Suppressor macrophage treated with lipopolysaccharide for 4 hours (primary cell): ENCODE measurements at places on chromosomes 12 and 14.

DNA sequence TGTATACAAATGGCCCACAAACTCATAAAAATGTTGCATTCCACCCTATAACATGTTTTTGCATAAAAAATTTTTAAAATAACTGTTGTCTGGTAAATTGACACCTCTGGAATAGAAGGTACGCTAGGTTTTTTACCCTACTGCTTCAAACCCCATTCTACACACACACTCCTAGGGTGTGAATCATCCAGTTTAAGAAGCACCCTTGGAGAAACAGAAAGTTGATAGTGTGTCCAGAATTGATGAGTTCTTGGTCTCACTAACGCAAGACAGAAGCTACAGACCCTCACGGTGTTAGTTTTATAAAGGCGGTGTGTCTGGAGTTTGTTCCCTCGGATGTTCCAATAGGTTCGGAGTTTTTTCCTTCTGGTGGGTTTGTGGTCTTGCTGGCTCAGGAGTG is 158.5 kb downstream of the KLRB1 start:
- peak; percentile 19 for DNase-seq

- DNase-seq, result no peak
These were observed 40.5 kb upstream of the RTL1 start for GRCh38 chr14:100944052-100944451.

DNA sequence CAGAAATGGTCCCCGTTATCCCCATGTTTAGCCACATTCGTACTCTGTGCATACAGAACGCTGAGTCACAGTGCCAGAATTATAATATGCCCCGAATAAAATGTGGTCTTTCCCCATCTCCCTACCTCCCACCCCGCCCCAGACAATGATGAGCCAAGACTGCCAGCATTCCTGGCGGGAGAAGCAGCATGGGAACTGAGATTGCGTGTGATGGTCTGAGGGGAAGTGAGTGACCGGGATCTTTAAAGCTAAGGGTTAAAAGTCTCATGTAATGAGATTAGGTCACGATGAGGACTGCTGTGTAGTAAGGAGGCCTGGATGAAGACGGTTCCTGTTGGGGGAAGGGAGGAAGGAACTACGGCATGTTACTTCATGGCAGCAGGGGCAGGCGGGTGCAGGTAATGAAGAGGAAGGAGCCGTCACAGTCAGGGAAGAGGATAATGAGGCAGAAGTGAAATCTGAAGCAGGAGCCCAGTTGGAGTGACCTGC is 243.3 kb upstream of the FKBP4 start:
- peak; percentile 73 for DNase-seq

GRCh38 chr14:34403646-34404045 is 58.4 kb downstream of the SPTSSA start:
- peak; percentile 31 for DNase-seq

- no peak for DNase-seq
These were observed 24.3 kb downstream of the ZFYVE21 start for GRCh38 chr14:103739793-103740501.

DNA sequence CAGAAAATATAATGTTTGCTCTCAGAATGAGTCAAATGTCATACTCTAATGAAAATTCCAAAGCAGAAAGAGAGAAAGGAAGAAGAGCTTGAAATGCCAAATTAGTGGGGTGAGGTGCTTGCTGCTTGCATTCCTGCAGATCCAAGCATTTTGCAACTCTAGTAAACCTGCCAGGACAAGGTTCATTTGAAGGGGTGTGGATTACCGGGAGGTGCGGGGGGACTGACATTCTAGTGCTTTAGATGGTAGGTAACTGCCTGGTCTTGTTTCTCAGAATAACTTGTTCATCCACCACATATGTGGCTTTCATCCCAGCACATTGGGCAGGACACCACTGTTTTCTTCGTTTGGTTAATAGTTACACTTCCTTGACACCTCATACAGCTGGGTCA is 144.4 kb downstream of the AKAP6 start:
- DNase-seq, result no peak

- peak; percentile 79 for DNase-seq
These were observed 25.0 kb downstream of the SH2B3 start for GRCh38 chr12:111430433-111431353.

DNA sequence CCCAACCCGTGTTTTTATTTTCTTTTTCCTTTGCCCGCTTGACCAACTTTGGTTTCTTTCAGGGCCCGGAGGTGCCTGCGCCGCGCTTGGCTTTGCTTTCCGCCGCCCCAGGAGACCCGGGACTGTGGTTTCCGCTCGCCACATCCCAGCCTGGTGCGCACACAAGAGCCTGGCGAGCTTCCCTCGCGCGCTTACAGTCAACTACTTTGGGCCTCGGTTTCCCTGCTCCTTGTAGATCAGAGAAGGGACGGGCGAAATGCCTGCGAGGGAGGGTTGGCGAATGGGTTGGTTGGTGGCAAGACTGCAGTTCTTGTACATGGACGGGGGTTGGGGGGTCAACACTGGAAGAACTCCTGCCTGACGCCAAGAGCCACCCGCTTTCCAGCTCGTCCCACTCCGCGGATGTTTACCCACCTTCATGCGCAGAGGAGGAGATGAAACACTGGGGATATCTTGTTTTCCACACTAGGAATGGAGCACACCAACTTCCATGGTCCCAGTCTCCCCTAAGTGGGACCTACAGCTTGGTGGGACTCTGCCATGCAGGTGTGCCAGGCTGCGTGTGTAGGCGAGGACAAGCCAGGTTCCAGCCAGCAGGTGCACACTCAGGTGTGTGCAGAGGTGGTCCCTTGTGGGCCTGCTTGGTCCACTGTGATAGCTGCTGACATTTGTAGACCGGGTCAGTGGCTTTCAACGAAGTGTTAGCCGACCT is 16.6 kb upstream of the TBX3 start:
- DNase-seq, result no peak

DNA sequence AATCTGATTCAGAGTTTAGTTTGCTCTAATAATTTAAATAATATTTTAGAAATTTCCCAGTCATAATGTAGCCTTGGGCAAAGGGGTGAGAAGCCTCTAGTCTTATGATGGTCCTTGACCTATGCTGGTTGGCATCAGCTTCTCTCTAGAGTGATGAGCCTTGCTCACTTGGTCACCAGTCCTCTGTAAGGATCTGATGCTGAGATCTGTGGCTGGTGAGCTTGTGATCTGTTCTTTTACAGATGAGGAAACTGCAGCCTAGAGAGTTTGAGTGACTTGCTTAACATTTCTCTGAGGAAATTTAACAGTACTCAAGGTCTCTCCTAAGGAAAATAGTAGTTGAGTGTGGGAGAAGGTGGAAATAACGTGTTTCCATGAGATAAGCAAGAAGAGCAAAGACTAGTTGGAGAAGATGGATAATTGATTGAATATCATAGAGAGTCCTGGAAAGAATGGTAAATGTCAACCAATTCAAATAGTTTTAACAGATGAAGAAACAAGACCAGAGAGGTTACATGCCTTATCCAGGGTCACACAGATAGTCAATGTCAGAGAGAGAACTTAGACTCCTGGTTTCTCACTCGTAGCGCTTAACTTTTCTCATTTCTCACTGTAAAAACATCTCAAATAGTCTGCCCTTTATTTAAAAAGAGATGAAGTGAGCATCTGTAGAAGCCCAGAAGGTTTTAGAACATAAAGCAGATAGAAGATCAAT is 89.7 kb upstream of the ETV6 start:
- DNase-seq, result peak; percentile 44

DNA sequence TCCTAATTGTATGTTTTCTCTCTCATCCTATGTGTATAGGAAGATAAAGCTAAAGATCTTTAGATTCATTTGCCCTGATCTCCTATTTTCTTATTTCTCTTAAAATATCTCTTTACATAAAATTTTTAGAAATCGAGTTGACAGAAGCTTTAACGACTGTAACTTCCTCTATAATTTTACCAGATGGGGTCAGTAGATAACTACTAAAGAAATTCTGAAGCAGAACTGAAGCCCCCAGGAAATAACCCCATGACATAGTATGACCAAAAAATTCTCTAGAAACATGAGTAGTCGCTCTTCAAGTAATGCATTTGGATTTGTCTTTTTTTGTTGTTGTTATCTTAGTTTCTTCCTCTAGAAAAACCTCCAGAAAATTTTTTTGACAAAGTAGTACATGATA is 288.0 kb downstream of the ERC1 start:
- DNase-seq, result peak; percentile 8

- no peak for DNase-seq
These were observed 240.3 kb downstream of the SLC15A4 start for GRCh38 chr12:128583453-128583852.

DNA sequence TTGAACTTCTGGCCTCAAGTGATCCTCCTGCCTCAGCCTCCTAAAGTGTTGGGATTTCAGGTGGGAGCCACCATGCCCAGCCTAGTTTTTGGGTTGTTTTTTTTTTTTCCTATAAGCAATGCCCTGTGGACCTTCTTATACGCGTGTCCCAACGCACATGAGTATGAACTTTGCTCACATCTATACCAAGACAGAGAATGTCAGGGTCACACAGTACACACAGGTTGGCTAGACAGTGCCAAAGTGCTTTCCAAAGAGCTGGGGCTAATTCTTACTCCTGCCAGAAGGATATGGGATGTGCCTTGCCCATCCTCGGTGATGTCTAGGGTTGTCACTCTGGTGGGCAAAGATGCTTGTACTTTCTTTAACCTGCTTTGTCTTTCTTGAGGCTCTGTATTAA is 7.6 kb upstream of the CCDC85C start:
- no peak for DNase-seq

GRCh38 chr12:29187756-29188155 is 38.7 kb downstream of the FAR2 start:
- DNase-seq, result peak; percentile 46

DNA sequence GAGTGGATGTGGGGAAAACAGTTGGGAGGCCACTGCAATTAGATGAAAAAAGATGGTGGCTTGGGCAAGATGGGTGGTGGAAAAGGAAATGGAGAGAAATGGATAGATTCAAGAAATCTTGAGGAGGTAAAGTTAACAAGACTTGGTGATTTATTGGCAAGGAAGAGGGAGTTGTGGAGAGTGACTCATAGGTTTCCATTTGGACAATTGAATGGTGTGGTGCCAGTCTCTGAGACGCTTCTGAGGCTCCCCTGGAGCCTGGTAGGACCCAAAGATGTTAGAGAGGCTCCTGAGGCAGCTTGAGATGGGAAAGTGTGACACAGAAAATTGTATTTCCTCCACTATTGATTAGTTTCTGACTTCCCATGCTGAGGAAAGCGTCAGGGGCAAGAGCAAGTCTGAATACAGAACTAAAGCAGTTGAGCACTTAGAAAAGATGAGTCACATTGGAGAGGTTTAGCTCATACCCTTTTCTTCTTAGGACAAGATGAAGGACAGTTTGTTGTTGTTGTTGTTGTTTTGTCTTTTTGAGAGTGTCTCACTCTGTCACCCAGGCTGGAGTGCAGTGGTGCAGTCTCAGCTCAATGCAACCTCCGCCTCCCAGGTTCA is 4.5 kb downstream of the PRPF40B start:
- no peak for DNase-seq

DNA sequence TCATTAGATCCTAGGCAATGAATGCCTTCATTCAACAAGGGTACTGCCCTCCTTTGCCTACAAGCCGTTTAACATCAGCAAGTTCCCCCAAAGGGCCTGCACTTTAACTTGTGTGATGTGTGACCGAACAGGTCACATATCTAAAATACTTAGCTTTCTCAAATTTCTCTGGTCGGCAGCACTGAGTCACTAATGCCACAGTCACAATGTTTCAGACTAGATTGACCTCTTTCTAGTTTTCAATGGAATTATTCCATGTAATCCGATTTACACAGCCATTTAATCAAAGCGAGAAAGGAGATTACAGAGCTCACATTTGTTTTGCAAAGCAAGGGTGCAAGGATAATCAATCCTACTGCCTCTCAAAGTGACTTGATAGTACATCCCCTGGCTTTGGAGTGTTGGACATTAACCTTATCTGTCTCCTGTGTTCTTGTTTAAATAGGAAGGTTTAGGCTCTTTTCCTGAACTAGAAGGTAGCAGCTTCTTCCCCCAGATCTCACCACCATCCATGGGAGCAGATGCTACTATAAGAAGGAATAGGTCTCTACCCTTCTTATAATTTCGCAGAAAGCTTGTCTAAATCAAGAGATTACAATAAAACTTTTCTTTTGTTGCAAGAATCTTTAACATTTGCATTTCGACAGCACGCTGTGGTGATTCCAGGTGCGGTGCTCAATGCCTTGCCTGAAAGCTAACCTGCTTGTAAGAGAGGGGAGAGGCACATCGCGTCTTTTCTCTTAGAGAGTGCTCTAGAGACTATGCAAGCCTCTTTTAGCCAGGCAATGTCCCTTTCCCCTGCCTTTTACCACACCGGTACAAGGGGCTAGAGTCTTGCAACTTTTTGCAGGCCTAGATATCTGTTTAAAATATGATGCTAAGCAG is 1.8 kb downstream of the KITLG start:
- DNase-seq, result no peak

DNA sequence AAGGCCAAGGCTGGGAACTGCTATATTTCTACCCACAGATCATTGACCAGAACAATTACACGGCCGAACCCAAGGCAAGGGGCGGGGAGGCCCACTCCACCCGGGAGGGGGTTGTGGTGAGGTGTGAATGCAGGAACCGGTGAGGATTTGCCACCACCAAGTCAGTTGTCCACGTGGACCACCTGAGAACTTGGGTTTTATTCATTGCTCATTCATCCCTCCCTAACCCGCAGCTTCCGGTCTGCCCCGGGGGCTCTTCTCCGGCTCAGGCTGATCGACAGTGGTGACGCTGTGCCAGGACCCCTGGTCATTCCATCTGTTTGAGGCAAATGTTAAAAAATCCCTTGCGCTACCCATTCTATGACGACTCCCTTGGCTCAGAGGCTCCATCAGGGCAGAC is 127.7 kb upstream of the RTL1 start:
- DNase-seq, result no peak

DNA sequence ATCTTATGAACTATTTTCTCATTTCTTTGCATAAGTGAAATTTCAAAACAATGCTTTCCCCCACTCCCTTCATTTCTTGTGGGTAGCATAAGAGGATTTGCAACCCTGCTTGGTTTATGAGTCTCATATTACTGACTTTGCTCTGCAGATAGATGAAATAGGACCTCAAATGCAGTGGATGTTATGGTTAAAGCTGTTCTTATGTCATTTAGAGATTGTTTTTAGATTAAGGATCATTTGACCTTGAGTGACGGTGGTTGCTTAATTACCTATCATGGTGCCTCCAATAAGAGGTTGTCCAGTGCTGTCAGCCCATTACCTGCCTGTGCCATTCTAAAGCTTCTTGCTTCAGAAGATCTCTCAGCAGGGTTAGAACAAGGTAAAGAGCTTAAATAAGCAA is 351.4 kb upstream of the ATP2B1 start:
- no peak for DNase-seq

DNA sequence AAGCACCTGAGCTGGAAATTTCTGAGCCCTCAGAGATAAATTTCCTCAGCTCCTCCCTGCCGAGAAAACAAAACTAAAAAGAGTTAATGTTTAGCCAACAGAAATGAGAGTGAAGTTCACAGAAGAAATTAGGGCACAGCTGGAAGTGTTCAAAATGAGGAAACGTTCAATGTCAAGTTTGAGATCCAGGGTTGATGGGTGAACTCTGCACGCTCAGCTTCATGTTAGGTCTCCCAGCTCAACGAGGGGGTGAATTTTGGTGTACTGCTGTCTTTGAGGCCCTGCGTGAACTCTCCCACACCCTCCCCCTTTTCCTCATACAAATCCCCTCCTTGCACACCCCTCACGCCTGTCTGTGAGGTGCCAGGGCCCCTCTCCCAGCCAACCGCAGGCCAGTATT is 13.3 kb upstream of the OAS3 start:
- DNase-seq, result peak; percentile 22

GRCh38 chr14:68766299-68767247 is 26.3 kb downstream of the ZFP36L1 start:
- DNase-seq, result no peak
